ENCODE measurements at places on chromosomes 7 and 10. TPM values are rescaled to one million over a fixed set of nuclear protein-coding genes. Genes with fewer than 3 reads are reported as not detected.

GRCh38 chr10:35324196-35324595, 12.1 kb upstream of the CCNY start:
- no peak for DNase-seq

DNA sequence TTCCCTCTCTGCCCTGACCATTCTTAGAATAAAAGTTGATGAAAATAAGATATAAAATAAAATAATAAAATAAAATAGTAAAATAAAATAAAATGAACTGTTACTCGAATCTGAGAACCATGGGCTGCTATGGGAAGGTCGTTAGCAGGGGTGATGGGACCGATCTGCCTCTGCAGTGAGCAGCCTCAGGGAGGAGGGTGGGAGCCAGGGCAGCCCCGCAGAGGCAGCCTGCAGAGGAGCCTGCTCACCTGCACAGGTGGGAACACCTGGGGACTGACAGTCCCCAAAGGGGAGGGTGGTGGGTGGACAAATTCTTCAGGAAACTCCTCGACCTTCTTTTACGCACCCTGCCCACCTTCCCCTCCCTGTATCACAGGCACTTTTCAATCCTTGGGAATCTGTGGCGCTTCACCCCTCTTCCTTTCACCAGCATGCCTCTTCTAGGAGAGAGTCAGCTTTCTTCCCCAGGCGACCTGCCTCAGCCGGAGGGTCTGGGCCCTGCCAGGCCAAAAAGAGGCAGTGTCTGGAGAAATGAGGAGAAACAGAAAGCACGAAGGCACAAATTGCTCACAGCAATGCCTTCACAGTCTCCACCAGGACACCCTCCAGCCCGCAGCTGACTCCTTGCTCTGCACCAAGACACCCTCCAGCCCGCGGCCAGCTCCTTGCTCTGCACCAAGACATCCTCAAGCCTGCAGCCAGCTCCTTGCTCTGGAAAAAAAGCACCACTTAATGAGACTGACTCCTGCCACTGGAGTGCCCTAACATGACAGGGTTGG, 368.4 kb upstream of the SHH start:
- no peak for DNase-seq

GRCh38 chr10:114749510-114749909, 72.1 kb upstream of the FHIP2A start:
- no peak for DNase-seq

DNA sequence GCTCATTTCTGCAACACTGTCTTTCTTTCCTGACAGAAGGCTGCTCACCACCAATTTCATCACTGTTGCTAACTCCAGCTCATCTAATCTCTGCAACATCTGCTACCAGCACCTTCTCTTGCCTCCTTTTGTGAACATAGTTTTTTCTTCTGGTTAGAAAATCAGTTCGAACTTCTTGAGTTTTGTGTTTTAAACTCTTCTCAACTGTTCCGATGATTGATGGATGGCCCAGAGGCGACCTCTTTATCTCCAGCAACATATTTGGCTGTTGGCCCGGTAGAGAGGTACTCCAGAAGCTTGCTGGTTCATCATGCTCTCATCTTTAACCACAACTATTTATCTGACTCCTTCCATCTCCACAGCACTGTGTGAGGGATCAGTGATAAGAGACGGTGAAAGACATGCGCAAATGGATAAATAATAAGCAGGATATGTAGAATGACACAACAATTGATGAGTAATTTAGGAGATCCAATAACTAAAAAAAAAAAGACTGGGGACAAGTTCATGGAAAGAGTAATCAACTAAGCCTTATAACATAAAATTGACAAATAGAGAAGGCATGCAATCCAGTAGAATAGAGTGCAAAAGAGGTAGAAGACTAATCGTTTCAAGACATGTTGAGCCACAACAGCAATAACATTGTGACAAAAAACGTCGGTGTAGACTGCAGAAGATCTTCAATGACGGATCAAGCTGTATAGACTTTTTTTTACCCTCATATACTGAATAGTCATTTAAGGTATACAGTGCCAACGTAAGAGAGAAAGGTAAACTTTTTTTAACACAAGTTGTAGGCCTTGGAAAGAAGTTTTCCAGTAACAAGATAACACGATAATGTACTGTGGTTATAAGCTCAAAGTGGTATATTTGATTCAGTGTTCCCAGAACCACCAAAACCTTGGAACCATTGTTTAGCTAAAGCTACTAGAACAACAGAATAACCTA, 152.2 kb downstream of the CRPPA start:
- DNase-seq, result no peak

- no peak for DNase-seq
These were observed 4.9 kb downstream of the HIPK2 start for GRCh38 chr7:139772873-139773272.

DNA sequence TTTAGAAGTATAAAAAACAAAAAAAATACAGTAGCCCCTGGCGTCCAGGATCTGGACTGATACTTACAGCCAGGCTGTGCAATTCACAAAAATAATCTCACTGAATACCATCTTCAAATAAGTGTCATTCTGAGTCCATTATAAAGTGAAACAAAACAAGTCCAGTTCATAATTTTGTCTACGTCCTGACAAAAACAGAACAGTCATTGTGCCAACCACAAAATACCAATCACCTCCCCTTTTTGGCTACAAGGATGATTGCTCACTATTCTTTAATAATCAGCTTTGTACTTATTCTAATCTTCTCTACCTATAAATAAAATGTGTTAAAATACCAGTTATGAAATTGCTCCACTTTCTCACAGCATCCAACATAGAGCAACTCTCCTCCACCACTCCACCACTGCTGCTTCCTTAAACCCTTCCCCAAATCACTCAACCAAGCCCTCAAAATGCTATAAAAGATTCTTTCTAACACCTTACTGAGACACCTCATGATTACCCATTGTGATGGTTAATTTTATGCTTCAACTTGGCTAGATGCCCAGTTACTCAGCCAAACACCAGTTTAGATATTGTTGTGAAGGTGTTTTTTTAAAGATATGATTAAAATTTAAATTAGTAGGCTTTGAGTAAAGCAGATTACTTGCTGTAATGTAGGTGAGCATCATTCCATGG, 479.8 kb upstream of the SEMA3A start:
- DNase-seq, result no peak

DNA sequence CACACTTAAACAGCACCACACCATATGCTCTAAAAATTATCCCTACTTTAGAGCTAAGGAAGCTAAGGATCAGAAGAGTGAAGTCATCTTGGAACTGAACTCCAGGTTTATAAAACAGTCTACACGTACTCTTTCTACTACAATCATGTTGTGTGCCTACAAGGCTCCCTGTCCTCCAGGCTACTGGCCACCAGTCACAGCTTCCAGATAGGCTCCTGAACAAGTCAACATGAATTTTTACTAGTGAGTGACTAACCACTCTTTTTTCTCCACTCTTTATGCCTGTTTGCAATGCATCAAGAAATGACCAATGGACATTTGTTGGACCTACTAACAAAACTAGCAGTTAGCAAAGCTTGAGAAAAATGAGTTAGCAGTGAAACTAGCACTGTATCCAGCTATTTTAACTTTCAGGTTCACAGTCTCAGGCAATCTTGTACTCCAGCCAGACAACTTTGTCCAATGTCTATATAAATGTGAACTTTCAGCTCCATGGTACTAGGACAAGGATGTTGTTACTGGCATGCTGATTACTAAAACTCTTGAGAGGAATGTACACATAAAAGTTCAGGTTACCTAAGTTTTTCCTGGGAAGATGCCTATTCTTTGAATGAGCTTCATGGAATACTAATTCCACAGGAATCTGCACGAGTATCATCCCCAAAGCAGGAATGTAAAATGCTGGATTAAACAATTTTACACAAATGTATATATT, 180.0 kb downstream of the BTAF1 start:
- no peak for DNase-seq

The LRRC18 gene
- not detected for total RNA-seq

The SOSTDC1 gene
- not detected for total RNA-seq

The DNAJC1 gene
- total RNA-seq, result 12.9 TPM

The TRPV5 gene
- not detected for total RNA-seq

The LOXL4 gene
- total RNA-seq, result 17.7 TPM

The FUOM gene
- total RNA-seq, result 39.6 TPM

The PRKG1 gene
- 0.92 TPM for total RNA-seq

The SRPK2 gene
- total RNA-seq, result 58.2 TPM

The CRTAC1 gene
- total RNA-seq, result 0.23 TPM

The TMEM178B gene
- total RNA-seq, result 0.39 TPM

The TMEM139 gene
- 2.0 TPM for total RNA-seq

The NUTM2E gene
- total RNA-seq, result 0.08 TPM

The OR2A42 gene
- total RNA-seq, result not detected

Data from Panc1 (cell line).